ENCODE measurements at places on chromosomes 5 and 9.

DNA sequence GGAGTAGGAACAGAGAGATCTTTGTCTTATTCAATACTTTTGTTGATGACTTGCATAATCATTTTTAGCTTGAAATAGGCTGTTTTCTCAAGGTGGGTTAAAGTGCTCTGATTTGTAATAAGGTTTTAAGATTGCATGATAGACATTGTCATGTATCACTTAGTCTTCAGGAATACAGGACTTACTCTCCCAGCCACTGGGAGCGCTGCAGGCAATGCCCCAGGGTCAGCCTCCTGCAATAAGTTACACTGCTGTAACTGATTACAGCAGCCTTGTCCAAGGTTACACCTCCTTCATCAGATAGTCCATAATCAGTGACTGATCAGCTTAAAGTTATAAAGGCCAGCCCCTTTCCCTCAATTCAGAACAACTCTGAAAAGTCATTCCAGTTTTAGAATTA is 218.6 kb downstream of the ESM1 start:
- DNase-seq = no peak

DNA sequence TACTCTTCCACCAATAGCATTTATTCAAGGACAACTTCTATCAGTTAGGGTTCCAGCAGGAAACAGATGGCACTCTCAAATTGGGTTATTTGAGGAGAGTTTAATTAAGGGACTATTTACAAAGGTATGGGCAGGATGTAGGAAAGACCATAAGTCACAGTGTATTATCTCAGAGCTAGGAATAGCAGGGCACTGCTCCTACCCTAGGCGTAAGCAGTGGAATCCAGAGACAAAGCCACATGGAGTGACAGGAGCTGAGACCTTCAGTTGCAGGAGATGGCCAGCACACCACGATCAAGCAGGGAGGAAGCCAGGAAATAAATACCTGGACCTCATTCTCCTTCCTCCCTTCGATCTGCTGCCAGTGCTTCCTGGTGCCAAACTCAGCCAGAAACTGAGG is 274.9 kb upstream of the SLC30A5 start:
- DNase-seq = no peak

- DNase-seq = no peak
These were observed 78.2 kb upstream of the RXRA start for GRCh38 chr9:134247918-134248631.

DNA sequence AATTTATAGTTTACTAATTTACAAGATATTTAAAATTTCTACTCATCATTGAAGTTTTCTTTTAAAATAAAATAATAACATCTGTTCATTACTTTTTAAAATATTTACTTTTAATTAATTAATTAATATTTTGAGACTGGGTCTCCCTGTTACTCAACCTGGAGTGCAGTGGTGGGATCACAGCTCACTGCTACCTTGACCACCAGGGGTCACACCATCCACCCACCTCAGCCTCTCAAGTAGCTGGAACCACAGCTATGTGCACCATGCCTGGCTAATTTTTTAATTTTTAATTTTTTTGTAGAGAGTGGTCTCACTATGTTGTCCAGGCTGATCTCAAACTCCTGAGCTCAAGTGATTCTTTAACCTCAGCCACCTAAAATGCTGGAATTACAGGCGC is 1013.6 kb downstream of the CDH9 start:
- no peak for DNase-seq

GRCh38 chr9:69580582-69581214 is 91.5 kb downstream of the APBA1 start:
- no peak for DNase-seq

GRCh38 chr5:9977070-9977469 is 272.6 kb downstream of the ATPSCKMT start:
- DNase-seq = no peak

DNA sequence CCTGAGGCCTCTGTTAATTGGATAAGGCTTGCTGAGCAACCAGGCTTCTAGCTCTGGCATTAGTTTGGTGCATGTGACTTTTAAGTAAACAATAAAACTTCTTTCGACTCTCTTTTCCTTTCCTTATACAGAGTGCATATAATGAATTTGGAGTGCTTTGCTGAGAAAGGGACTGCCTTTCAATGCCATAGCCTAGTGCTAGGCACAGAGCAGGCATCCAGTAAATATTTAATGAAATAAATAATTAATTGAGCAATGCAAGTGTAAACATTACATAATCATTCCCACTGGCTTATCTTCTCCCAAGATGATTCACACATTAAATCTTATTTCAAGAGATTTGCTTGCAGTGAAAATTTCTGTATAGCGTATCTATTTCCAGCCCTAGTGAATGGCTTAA is 74.1 kb downstream of the NMUR2 start:
- no peak for DNase-seq

- DNase-seq = no peak
These were observed 259.5 kb upstream of the ARRDC3 start for GRCh38 chr5:91642581-91642980.

DNA sequence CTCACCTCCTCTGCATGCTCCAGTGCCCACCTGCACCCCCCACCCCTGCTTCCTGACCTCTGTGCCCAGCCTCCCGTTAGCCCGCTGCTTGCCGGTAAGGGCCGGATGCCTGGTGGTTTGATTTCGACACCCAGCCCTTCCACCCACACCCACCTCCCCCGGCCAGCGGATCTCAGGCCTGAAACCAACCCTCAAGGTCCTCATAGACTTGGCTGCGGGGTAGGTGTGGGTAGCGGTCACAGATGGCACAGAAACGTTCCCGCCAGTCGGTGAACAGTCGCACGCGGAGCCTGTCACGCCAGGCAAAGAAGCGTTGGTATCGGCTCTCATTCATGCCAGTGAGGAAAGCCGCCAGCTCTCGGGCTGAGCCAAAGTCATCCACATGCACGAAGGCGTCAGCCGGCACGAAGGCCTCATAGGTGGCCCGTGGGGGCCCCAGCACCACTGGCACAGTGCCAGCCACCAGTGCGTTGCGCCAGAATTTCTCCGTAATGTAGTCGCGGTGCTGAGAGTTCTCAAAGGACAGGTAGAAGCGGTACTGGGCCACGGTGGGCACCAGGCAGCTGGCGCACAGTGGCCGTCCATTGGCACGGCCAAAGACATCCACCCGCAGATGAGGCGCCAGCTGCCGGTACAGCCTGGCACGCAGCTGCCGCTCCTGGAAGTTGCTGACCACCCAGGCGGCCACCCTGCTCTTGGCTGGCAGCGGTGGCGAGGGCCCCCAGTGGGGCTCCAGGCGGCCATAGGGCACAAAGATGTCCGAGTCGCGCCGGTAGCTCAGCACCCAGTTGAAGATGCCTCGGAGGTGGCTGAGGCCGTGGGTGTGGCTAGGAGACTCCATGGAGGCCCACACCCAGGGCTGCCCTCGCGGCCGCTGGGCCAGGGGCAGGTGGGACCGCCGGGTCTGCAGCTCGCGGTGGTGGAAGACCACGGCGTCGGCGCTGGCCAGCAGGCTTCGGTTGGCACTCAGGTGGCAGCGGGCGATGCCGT is 1.1 kb downstream of the FUT7 start:
- DNase-seq = no peak

DNA sequence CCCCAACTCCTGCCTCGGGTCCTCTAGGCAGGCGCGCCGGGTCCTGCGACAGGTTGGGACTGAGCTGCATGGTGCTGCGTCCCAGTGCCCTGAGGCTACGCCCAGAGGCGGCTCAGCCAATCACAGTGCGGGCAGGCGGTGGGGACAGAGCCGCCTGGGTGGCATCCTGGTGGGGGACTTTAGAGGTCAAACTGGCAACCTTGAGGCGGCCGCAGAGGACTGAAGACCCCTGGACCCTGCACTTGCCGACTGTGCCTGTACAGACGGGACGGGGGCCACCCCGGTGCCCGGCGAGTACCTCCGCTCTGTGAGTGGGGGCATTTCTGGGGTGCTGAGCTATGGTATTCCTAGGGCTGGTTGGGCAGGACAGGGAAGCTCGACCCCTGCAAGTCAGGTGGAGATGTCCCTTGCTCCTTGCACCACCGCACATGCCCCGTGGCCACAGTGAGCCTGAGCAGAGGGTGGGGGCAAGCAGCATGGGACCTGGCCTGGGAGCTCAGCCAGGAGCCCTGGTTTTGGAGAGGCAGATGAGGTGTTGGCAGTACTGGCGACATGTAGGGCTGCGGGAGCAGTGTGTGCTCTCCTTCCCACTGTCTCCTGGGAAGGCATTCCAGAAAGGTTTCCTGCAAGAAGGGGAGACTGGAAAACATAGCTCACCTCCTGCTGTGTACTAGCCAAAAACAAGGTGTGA is 45.5 kb downstream of the CTSL start:
- DNase-seq = peak; percentile 14

GRCh38 chr5:96794757-96795156 is 13.0 kb downstream of the ERAP1 start:
- no peak for DNase-seq

DNA sequence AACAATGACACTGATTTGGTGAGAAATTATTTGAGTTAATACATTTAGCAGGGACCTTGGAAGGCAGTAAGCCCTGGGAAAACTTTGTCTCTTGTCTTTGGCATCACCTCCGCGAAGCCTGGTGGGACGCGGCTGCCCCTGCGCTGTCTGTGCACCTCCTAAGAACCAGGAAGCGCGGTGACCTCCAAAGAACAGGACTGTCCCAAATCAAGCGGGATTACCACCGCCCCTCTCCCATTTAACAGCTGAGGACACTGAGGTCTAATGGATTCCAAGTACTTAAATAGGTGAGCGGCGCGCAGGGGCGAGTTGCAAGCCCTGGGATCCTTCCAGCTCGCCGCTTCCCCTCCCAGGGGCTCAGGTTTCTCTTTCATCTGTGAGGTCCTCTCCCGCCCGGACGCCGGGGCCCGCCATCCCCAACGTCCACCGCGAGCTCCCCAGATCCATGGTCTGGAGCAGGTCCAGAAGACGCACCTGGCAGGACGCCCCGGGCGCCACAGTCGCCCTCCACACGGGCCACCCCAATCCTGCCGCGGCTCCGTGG is 432 bp downstream of the STARD4 start:
- no peak for DNase-seq

GRCh38 chr5:147879784-147880183 is 1.3 kb downstream of the SCGB3A2 start:
- DNase-seq = no peak

- DNase-seq = no peak
These were observed 52.5 kb downstream of the SH3GL2 start for GRCh38 chr9:17631396-17631795.
